ENCODE measurements at places on chromosomes 4 and X.

- DNase-seq: no peak
Observed at GRCh38 chr4:41060352-41061334, 153.7 kb downstream of the APBB2 start.

DNA sequence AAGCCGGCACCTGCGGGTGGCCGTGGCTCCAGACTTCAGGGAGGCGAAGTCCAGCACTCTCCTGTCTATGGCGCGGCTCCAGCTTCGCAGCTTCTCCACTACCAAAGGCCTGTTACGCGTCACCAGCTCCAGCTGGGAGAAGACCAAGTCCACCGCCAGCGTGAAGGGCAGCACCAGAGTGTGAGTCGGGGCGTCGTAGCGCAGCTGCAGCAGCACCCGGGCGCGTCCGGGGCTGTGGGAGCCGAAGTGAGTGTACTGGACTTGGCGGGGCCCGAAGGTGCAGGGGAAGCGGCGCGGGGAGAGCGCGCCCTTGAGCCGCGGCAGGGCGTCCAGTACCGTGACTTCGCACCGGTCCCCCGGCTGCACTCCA is 444 bp downstream of the FREM3 start:
- DNase-seq: peak; percentile 13

DNA sequence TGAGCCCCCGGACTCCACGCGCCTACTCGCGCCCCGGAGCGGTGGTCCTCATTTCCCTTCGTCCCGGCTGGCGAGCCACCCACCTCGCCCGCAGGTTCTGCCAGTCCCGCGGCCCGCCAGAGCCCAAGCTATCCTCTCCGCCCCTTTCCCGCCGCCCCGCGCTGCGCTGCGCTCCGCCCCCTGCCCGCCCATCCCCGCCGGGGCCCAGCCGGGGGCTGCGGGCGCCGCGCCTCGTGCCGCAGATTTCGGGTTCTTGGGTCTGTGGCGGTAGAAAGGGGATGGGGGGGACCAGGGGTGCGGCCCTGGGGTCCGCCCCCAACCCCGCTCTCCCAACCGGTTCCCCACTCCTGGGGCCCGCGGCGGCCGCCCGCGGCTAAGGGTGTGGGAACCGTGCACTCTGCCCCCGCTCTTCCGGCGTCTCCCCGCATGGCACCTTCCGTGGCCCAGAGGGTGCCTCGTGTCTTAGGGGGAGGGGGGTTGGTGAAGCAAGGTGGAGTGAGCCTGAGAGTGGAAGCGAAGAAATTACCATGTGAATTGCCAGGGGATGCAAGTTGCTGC is 650.8 kb upstream of the DIPK2B start:
- DNase-seq: no peak

DNA sequence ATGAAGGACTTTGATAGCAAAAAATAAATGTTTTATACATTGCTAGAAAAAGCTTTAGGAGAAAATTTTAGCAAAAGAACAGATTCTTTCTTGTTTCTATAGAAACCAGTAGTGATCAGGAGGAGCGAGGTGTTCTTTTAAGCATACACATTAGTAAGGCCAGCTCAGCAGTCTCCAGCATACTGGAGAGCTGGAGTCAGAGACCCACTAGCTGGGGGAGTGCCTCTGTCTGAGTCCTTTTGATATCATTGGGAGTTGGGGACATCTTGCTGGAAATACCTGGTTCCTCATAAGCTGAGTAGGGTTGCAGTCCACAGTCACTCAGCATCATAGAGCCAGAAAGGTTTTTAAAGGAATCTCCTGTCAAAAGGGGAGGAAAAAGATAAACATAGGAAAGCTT is 67.4 kb downstream of the AFF2 start:
- DNase-seq: peak; percentile 10

DNA sequence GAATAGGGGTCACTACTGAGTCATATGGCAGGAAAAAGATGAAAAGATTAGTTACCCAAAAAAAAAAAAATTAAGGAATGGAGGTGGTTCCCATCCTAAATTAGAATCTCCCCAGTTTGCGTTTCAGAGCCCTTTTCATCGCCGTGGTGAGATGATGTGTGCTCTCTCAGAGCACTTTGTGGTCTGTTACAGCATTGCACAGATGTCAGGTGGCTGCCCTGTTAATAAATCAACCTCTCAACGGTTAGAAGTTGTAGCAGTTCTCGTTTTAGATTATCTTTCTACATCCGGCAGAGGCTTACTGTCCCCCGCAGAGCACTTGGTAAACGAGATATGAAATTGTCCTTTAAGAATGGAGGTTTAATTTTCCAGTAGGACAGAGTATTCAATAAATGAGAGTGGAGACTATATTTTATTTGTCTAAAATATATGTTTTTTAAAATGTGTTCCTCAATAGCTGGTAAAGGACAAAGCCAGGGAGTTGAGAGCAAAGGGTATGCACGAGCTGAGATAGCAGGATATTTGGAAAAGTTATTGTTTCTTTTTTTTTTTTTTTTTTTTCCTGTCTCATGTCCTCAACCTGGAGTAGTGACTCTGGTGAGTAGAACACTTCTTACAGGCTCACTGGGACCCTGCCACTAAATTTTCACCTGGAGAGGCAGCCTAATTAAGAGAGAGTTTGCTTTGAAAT is 26.9 kb downstream of the AFF1 start:
- DNase-seq: peak; percentile 94

GRCh38 chr4:97317201-97317600 is 826.1 kb downstream of the STPG2 start:
- no peak for DNase-seq

DNA sequence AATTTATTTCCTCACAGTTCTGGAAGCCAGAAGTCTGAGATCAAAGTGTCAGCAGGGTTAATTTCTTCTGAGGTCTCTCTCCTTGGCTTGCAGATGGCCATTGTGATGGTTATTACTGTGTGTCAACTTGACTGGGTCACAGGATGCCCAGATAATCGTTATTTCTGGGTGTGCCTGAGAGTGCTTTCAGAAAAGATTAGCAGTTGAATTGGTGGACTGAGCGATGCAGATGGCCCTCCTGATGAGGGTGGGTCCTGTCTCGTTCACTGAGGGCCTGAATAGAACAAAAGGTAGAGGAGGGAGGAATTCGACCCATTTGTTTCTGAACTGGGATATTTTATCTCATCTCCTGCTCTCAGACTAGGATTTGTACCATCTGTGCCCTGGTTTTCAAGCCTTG is 15.7 kb downstream of the SMIM43 start:
- no peak for DNase-seq

DNA sequence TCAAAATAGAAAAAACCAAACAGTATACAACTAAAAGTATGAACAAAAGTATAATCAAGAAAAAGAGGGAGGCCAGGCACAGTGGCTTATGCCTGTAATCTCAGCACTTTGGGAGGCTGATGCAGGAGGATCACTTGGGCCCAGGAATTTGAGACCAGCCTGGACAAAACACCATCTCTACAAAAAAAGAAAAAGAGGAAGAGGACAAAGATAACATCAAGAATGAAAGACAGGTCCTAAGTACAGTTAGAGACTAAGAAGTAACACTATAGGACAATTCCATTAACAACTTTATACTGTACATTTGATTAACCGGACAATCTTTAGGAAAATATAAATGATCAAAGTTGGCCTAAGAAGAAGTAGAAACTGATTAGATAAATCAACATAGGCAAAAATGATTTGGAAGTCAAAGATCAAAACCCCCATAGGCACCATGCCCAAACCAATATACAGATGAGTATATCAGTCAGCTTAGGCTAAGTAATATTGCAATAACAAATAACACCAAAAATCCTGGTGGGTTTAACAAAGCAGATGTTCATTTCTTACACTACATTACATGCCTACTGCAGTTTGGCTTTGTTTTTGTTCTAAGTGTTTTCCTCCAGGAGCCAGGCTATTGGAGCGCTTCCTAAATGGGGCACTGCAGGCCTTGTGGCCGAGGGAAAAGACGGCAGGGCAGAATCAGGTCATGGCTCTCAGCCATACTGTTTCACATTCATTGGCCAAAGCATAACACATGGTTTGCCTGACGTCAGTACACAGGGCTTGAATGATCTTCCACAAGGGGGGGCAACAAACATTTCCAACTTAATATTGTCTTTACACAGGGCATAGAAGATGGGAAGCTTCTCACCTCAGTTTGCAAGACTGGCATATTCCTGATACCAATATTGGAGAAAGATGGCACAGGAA is 42.2 kb upstream of the HGFAC start:
- DNase-seq: no peak

- no peak for DNase-seq
Observed at GRCh38 chrX:38287674-38288073, 39.6 kb downstream of the RPGR start.

DNA sequence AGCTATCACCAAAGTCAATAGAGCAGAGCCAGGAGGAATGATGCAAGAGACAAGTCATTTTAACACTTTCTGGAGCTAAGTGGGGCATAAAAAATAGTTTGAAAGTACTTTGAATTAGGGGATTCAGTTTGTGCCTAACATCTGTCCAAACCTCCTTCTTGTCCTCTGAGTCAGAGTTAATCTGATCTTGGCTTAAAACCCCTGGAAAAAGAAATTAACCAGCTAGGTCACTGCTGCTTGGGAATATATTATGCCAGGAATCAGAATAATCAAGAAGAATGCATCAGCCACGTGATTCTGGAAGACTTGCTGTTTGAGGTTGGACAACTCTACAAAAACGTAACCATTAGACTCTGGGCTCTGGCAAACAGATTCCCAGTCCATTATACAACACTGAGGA is 45.3 kb upstream of the EDA2R start:
- peak; percentile 29 for DNase-seq

- DNase-seq: no peak
Observed at GRCh38 chr4:147843162-147843561, 111.3 kb downstream of the ARHGAP10 start.

- DNase-seq: no peak
Observed at GRCh38 chr4:63578383-63578782, 830.9 kb downstream of the TECRL start.

DNA sequence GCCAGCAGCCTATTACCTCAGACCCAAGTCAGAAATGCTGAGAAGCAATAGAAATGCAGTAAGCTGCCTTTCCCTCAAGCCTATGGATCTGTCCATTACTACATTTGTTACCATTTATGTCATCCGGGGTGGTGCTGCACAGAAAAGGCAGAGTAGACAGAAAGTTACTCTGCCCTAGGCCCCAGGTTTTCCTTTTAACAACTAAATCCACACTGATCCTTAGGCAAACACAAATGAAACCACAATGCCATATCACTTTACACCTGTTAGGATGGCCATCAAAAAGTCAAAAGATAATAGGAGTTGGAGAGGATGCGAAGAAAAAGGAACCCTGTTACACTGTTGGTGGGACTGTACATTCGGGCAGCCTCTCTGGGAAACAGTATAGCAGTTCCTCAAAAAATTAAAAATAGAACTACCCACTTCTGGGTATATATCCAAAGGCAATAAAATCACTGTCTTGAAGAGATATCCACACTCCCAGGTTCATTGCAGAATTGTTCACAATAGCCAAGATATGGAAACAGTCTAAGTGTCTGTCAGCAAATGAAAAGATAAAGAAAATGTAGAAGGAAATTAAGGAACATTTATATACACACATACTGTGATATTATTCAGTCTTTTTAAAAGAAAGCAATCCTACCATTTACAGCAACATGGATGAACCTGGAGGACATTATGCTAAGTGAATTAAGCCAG is 186.3 kb downstream of the NWD2 start:
- no peak for DNase-seq

DNA sequence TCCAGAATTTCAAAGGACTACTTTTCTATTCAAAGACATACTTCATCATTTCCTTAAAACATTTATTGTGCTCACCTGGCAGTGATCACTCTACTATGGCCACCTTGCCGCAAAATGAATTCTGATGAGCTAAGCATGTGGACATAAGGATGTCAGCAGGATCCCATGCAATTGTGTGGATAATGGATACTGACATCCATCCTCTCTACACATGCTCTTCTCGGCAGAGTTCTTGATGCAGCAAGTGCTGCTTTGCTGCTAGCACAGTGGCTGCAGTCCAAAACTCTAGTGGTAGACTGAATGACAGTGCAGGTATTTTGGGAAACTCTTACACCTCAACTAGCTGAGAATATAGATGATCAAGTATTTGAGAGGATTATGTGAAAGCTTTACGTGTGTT is 168.0 kb downstream of the BANK1 start:
- no peak for DNase-seq

- DNase-seq: peak; percentile 53
Observed at GRCh38 chrX:45669715-45670340, 469.2 kb upstream of the DIPK2B start.

GRCh38 chr4:98444371-98444770 is 183.2 kb downstream of the RAP1GDS1 start:
- DNase-seq: no peak

GRCh38 chr4:71978210-71978835 is 53.5 kb upstream of the NPFFR2 start:
- no peak for DNase-seq

DNA sequence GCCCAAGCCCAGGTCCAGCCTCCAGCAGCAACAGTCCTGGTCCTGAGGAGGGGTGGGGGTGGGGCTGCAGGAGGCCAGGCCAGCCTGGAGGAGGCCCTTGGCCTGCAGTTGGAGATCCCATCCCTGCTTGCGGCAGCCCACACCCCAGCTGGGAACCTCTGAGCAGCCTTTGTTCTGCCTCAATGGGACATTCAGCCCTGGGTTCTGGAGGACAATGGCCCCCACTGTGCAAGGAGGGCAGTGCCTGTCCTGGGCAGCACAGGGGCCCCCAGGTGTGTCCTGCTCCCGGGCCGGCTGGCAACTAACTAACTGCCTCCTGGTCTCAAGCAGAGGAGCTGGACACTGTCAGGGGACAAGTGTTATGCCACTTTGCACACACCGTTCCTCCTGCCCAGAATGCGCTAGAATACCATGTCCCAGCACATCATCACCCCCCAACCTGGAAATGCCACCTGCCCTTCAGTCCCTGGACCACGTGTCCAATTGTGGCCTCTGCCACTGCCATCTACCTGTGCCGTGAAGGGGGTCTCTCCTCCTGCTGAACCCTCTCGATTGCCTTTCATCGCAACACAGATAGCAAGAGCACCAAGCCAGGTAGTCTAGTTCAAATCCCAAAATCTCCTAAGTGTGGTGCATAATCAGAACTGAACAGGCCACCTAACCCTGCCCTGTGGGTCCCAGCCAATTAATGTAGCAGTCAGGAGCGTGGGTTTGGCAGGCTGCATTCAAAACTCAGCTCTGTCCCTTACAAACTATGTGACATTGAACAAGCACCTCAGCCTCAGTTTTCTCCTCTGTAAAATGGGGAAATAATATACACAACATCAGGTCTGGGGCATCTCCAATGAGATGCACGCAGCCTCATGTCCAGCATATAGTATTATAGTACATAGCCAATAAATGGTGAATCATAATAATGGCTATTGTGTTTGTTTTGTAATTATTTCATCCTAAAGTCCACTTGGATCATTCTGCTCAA is 8.8 kb downstream of the PPP2R2C start:
- no peak for DNase-seq

DNA sequence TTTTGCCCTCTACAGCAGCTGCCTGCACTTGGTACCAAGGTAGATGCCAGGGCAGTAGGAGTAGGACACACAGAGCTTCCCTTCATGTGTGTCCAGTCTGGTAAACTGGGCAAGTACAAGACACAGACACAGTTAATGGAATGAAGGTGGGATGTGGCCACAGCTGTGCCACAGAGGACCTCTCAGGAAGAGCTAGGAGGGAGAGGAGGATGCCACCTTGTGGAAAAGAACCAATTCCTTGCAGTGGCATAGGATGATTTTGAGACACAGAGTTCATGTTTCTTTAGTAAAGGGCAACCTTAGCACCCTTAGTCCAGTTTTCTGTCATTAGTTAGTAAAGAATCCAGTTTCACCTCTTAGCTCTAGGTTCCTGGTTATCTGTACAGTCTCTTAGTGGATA is 36.3 kb upstream of the TBC1D14 start:
- DNase-seq: no peak

All from fibroblast of skin of right quadriceps (primary cell).